Mucosa of gallbladder (tissue), 1 donor: ENCODE measurements at places on chromosomes 6 and 20. TPM values are rescaled to one million over a fixed set of nuclear protein-coding genes. Genes with fewer than 3 reads are reported as not detected.

- no peak for DNase-seq
Measured at GRCh38 chr6:160911949-160912348, 79.6 kb upstream of the MAP3K4 start.

DNA sequence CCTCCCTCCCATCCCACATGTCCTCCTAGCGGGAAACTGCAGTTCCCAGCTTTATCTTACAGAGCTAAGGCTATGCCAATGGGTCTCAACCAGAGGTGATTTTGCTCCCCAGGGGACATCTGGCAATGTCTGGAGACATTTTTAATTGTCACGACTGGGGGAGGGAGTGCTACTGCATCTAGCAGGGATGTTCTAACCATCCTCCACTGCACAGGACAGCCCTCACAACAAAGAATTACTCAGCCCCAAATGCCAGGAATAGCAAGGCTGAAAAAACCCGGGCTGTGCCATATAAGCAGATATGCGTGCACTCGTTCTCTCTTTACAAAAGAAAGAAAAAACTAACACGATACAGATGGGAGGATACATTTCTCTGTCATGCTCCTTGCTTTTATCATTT, 8.5 kb downstream of the MRPS18A start:
- no peak for DNase-seq

DNA sequence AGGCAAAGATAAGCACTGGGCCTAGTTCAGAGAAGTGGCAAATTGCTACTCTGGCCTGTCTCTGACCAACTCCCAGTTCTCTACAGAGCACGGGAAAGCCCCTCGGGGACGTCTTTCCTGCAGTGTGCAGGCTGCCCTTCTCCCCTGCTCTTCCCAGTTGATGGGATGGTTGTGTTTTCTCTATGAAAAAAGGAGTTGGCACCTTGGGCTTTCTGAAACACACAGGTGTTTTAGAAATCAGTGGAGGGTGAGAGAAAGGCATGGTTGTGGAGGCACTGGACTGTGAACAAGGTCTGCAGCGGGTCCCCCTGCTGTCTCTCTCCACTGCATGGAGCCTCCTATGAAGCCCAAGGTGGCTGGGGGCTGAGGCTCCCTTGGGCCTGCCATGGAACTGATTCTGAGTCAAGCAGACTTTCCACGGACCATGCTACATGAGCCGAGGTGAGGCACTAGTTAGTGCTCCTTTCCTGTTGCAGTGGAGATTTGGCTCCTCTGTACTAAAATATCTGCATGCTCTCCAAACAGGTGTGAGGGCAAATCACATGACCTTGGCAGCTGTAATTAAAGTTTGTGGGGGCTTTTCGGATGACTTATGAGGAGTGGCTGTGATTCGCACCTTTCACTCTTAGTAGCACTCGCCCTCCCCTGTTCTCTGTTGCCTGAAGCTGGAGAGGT, 16.3 kb downstream of the GTSF1L start:
- DNase-seq, result no peak

DNA sequence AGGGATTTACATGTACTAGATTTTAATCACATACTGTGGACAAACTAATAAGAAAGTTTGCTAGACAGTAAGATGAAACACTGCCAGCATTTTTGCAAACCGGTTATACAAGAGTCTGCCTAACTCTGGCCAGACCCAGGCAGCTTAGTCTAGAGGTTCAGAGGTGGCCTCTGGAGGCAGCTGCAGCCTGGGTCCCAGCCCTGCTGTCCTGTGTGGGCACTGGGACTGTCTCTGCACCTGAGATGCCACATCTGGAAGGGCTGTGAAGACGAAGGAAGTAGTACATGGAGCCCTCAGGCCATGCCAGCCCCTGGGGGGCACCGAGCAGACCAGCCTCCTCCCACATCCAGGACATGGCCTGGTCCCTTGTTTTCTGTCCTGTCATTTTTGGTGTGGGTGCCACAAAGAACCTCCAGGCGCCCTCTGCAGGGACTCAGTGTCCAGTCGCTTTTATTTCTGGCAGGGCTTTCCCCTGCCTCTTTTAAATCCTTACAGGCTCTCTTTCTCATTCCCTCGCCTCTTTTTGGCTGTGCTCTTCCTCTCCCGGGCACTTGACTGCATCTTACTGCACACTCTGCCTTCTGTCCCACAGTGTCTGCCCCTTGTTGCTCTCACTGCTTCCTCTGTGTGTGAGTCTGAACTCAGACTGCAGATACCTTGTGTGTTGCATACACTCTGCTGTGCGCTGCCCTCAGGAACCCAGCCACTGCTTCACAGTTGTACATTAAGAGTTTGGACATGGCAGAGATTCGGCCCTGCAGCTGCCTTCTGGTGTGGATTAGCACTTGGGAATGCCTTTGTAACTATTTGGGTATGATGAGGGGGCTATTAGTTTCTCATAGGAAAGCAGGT, 216.7 kb downstream of the ZDHHC14 start:
- peak; percentile 52 for DNase-seq

GRCh38 chr6:135030532-135031178, 24.0 kb downstream of the HBS1L start:
- DNase-seq, result no peak

DNA sequence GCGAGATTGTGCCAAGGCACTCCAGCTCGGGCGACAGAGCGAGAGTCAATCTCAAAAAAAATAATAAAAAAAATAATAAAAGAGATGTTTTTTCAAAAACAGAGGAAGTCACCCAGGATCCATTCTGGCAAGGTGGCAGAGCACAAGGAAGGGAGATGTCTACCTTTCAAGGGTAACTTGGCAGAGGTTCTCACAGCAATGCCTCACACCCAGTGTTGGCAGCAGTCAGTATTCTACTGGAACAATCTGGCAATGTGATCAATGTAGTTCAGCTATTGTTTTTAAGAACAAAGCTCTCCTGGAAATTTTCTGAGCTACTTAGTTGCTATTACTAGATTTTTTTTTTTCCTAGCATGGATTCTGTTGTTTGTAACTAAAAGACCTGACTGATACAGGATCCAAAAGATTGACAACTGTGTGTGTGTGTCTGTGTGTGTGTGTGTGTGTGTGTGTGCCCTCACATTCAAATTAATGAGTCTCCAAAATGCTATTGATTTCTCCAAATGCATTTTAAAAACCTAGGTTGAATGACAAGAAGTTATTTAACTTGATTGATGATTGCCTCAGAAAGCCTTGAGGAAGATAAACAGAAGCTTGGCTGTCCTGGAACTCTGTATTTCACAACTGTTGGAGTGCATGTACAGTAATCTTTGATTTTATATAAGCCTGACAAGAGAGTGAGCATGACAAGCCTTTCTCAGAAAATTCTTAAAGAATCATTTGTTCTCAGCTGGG, 114.1 kb upstream of the RREB1 start:
- peak; percentile 54 for DNase-seq

- peak; percentile 47 for DNase-seq
Measured at GRCh38 chr20:63497946-63498935, 642 bp downstream of the EEF1A2 start.

- DNase-seq, result no peak
Measured at GRCh38 chr6:148954934-148955333, 208.1 kb downstream of the UST start.

DNA sequence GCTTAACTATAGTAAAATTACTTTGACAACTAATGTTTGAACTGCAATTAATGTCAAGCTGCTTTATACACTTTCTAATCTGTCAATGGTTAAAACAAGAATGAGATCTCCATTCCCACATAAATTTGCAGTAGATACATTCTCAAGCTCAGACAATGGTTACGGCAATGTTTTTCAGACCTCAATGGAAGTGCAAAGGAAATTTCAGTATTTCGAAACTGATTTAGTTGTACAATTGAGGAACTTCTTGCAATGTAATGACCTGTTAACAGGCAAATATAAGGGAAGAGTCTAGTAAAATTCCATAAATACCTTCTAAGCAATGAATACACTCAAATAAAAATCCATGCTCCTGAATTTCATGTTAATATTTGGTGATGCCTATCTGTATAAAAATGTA, 94.7 kb downstream of the ADTRP start:
- no peak for DNase-seq

GRCh38 chr20:47989957-47990356, 204.7 kb upstream of the SULF2 start:
- no peak for DNase-seq

DNA sequence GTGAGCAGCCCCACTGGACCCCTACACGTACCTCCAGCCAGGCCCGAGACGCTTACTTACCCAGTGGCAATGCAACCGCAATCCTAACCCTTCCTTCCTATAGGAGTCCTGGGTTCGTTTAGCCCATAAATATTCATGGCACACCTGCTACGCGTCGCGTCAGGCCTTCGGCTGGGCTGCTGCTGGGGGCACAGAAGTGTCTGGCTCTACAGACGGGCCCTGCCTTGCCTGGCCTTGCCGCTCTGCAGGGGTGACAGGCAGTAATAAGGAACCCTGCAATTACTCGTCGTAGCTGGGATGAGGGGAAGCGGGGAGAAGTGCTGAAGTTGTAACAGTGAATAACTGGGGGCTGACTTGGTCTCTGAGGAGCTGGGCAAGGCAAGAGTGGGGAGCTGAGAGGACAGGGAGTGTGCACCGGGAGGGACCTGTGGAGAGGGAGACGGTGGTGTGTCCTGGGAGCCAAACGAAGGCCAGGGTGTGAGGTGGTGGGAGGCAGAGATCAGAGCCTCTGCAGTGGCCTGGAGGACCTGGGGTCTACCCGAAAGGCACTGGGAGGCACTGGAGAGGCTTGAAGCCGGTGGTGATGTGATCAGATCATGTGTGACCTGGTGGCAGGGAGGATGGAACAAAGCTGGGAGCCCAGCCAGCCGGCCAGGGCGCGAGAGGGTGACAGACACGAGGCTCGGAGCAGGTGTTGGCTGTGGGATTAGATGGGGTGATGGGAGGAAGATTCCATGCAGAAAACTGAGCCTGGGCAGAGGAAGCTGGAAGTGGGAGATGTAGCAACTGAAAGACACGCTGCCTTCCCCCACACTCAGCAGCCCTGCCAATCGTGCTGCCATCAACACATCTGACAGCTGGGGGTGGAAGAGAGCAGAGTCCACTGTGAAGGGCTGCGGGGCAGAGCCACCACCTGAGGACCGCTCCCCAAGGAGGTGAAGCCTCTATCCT, 36.4 kb downstream of the PSMG4 start:
- peak; percentile 46 for DNase-seq

GRCh38 chr20:9397928-9398327, 116.5 kb upstream of the LAMP5 start:
- no peak for DNase-seq

DNA sequence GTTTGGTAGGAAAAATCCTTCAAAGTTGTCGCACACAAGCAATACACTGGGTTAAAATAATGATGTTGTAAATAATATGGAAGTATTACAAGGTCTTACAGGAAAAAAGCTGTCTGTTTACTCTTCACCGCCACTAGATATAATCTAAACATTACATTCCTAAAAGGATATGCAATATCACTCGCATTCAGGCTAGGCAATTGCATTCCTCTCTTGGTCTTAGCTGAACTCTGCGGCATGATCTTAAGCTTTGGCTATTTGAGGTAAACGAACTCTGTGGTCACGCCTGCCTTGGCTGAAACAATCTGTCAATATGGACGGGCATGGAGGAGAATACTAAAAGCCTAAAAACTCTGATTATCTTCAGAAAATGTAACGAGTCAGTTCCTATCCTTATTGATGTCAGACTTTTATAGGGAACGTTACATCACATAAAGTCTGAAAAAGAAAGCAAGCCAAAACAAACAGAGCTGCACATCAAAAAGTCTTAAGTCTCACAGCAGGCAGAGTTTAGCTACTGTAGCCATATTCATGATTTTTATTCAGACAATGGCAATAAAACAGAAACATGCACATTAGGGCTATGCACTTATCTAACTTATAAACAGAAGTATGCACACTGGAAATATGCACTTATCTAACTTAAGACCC, 30.8 kb upstream of the FILIP1 start:
- DNase-seq, result peak; percentile 17

TUBB2A gene
- total RNA-seq, result 108 TPM

TSPYL4 gene
- 29.5 TPM for total RNA-seq

DEFB123 gene
- not detected for total RNA-seq

ZNF341 gene
- total RNA-seq, result 5.8 TPM

COL12A1 gene
- 46.8 TPM for total RNA-seq
